Ovary (tissue), 10 donors: ENCODE measurements at places on chromosomes 4 and X. TPM values are rescaled to one million over a fixed set of nuclear protein-coding genes. Genes with fewer than 3 reads are reported as not detected.

LRPAP1 gene
- polyA plus RNA-seq = 179 TPM

DNA sequence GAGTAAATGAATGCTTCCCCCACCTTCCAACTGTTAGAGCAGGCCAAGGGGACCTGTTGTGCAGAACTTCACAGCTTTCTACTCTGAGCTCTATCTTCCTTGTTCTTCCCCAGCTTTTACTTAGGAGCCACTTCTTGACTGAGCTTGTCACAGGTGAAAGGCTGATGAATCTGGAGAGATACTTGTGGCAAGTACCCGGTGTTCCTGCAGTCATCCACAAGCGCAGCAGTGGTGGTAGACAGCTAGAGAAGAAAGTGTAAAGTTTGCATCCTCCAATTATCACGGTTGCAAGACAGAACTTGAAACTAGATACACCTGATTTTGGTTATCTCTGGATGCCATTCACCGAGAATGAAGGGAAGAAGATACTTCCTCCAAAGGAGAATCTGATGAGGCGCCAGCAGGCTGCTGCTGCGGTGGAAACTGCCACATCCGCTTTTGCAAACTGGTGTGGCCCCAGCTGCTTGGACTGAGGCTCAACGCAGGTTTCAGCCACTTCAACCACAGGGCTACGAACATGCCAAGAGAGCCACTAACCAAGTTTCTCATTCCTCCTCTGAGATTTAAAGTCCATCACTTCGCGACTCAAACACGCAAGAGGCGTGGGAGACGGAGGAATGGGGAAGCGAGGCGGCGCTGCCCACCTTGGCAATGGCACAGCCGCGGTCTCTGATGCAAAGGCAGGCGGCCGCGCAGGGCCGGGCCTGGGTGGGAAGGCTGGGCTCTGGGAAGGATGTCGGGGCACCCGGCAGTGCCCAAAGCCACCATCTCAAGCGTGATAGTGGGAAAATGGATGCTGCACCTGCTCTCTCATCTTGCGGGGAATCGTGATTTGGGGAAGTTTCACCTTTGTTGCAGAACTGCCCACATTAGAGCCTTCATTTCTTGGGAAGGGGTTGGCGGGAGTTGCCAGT lies 1.3 kb upstream of the FHIP1A start:
- peak overlapping the region; percentile 68 for H3K27ac ChIP-seq
- DNase-seq = peak; percentile 50
- H3K27me3 ChIP-seq = no peaks in the 10 kb centered on the region

DNA sequence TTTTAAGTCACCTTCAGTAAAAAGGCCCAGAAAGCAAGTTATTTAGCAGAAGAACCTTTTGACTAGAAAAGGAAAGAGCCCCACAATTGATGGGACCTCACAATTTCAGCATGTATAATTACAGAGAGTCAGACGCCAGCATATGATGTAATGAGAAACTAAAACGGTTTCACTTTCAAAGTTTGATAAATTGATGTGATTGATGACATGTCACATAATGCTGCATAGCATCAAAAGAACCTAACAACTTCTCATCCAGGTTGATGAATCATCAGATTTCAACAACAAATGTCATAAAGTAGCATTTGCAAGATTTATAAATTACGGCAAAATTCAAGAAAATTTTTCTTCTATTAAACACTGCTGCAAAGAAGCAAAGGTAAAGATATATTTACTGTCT lies 3.9 kb upstream of the GAR1 start:
- no peak overlapping the region for H3K4me3 ChIP-seq
- peaks cover 2% of the 10 kb centered on the region for H3K4me1 ChIP-seq
- H3K27me3 ChIP-seq = no peaks in the 10 kb centered on the region
- no peak for DNase-seq
- H3K27ac ChIP-seq = no peak overlapping the region

GRCh38 chrX:38332505-38332904 lies 5.2 kb upstream of the RPGR start:
- H3K27me3 ChIP-seq = no peaks in the 10 kb centered on the region
- no peaks in the 10 kb centered on the region for H3K4me1 ChIP-seq
- no peak overlapping the region for H3K4me3 ChIP-seq
- no peaks in the 10 kb centered on the region for H3K36me3 ChIP-seq
- no peak overlapping the region for H3K27ac ChIP-seq
- DNase-seq = no peak

UGT2A1 gene
- polyA plus RNA-seq = not detected

DNA sequence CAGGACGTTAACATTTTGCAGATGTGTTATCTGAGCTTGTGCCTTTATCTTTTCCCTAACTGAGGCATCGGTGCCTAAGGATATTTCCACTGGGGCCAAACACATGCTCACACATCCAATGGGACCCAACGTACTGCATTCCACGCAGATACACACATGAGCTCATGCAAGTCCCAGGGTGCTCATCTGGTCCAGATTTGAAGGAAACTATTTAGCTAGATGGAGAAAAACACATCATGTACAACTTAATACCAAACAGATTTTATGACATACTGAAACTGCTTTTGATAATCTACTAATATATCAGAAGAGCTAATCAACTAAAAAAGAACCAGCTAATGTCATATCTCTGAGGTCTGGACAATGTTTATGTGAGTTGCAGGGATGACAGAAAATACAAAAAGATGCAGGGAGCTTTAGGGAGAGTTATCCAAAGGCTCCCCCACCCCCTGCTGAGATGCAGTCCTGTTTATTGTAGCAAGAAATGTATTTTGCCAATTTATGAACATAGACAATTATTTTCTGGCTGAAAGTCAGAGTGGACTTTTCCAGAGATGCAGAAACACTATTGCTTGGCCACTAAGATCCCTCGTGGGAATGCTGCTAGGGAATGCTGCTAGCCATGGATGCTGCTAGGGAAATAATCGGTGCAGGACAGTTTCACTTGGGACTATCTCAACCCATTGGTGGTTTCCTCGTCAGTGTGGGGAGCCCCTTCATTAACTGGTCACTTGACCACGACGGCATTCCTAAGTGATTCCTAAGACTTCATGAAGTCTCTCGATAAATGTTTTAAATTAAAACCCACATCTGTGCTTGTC lies 172.8 kb downstream of the SMIM20 start:
- H3K27ac ChIP-seq = no peak overlapping the region
- no peaks in the 10 kb centered on the region for H3K4me1 ChIP-seq
- no peak for DNase-seq
- H3K27me3 ChIP-seq = no peaks in the 10 kb centered on the region

- no peaks in the 10 kb centered on the region for H3K36me3 ChIP-seq
- H3K27ac ChIP-seq = no peak overlapping the region
- H3K27me3 ChIP-seq = no peaks in the 10 kb centered on the region
- H3K4me3 ChIP-seq = no peak overlapping the region
- no peak for DNase-seq
These were observed 64.9 kb downstream of the CLCN4 start for GRCh38 chrX:10221651-10222050.

DNA sequence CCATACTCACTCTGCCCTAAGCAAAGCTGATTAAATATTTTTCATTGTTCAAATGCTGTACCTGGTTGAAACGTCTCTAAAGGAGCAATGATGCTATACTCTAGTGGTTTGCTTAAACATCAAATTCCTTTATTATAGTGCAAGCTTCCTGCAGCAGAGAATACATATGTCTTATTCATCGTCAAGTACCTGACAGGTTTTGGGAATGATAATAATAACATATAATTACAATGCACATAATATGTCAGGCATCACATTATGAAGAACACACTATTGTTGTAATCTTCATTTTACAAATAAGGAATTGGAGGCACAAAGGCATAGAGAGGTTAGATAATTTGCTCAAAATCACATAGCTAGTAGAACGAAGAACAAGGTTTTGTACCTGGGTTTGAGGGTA lies 151.6 kb downstream of the GRIA2 start:
- H3K4me3 ChIP-seq = no peak overlapping the region
- H3K36me3 ChIP-seq = no peaks in the 10 kb centered on the region
- no peak overlapping the region for H3K27ac ChIP-seq

DNA sequence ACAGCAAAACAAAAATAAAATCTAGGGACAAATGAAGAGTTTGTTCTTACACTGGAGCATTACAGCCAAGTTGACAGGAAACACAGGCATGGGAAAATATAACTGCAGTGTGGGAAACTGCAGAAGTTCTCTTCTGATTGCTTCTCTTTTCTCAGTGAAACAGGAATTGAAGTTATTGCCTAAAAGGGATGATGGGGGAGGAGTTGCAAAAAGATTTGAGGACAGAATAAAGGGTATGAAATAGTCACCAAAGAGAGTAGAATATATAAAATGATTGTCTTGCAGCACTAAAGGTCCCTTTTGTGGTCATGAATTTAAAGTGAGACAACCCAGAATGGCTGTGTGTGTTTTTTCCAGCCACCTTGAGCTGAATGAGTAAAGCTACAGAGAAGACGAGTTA lies 103.7 kb downstream of the JADE1 start:
- no peaks in the 10 kb centered on the region for H3K36me3 ChIP-seq
- DNase-seq = no peak
- no peaks in the 10 kb centered on the region for H3K27me3 ChIP-seq
- no peak overlapping the region for H3K4me3 ChIP-seq
- H3K4me1 ChIP-seq = no peaks in the 10 kb centered on the region

FGFBP2 gene
- polyA plus RNA-seq = 1.7 TPM

DNA sequence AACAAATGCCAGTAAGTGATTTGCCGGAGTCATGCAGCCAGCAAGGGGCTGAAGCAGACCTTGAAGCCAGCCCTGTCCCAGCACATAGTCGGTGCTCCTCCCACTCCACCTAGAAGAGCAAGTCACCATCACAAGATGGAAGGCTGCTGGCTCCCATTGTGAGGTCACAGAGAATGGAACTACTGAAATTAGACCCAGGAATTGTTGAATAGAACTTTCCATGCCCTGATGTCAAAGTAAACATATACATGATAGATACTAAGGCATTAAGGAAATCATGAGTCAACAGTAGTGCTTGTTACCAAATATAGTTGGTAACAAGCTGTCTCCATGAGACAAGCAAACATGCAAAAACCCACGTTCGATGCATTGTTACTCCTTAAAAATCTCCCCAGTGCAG lies 177.1 kb upstream of the MID1 start:
- no peak overlapping the region for H3K4me3 ChIP-seq
- H3K27ac ChIP-seq = no peak overlapping the region
- H3K36me3 ChIP-seq = no peaks in the 10 kb centered on the region
- DNase-seq = no peak
